ENCODE measurements at places on chromosomes 4 and X. TPM values are rescaled to one million over a fixed set of nuclear protein-coding genes. Genes with fewer than 3 reads are reported as not detected.

DNA sequence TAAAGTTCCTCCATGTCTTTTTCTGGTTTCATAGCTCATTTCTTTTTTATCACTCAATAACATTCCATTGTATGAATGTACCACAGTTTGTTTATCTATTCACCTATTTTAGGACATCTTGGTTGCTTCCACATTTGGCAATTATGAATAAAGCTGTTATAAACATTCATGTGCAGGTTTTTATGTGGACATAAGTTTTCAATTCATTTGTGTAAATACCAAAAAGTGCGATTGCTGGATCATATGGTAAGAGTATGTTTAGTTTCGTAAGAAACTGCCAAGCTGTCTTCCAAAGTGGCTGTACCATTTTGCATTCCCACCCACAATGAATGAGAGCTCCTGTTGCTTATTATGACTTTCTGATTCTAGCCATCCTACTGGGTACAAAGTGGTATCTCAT lies 36.3 kb upstream of the ZFX start:
- H3K27ac ChIP-seq = no peak overlapping the region
- no peaks in the 10 kb centered on the region for H3K27me3 ChIP-seq
- no peaks in the 10 kb centered on the region for H3K4me1 ChIP-seq
- DNase-seq = no peak
- H3K4me3 ChIP-seq = no peak overlapping the region
- no peaks in the 10 kb centered on the region for H3K36me3 ChIP-seq

GRCh38 chr4:56627985-56628384 lies 53.1 kb downstream of the HOPX start:
- H3K4me3 ChIP-seq = no peak overlapping the region
- no peaks in the 10 kb centered on the region for H3K36me3 ChIP-seq
- H3K27ac ChIP-seq = no peak overlapping the region
- H3K4me1 ChIP-seq = no peaks in the 10 kb centered on the region
- no peaks in the 10 kb centered on the region for H3K27me3 ChIP-seq

- H3K4me1 ChIP-seq = no peaks in the 10 kb centered on the region
- H3K4me3 ChIP-seq = no peak overlapping the region
- DNase-seq = no peak
- H3K27ac ChIP-seq = no peak overlapping the region
- H3K36me3 ChIP-seq = no peaks in the 10 kb centered on the region
- no peaks in the 10 kb centered on the region for H3K27me3 ChIP-seq
These were observed 98.6 kb downstream of the LARP7 start for GRCh38 chr4:112735474-112735951.

DNA sequence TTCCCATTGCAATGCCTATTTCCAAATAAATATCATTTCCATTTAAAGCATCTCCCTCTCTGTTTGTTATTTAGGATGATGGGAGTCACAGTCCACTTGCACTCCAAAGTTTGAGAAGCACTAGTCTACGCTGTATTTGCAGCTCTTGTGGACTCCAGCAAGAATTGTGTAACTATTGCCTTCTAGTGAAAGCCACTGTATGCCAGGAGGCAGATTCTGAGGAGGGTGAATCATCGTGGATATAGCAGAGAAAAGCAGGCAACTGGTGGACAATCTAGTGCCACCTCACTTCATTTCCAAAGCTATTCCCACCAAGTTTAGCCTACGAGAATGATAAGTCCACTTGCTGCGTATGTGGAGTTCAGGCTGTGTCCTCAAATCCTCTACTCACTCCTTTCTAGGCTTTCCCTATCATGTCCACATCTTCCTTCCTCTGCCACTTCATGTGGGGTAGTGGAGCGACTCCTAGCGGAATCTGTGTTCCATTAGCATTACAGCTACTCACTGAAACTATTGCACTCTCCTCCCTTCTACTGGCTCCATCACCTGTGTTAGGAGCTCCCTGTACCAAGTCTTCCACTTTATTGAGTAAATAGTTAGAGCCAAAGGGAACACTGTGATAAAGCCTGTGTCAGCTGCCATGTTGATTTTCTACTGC lies 501.8 kb upstream of the GALNT7 start:
- no peak overlapping the region for H3K27ac ChIP-seq
- H3K4me1 ChIP-seq = no peaks in the 10 kb centered on the region
- no peaks in the 10 kb centered on the region for H3K36me3 ChIP-seq
- no peak overlapping the region for H3K4me3 ChIP-seq
- DNase-seq = no peak

- no peak for DNase-seq
- no peaks in the 10 kb centered on the region for H3K27me3 ChIP-seq
- H3K27ac ChIP-seq = no peak overlapping the region
- H3K4me3 ChIP-seq = no peak overlapping the region
- H3K36me3 ChIP-seq = no peaks in the 10 kb centered on the region
- no peaks in the 10 kb centered on the region for H3K4me1 ChIP-seq
These were observed 45.5 kb upstream of the RBM47 start for GRCh38 chr4:40675166-40675565.

Gene NAP1L2
- 0.11 TPM for total RNA-seq

GRCh38 chr4:113996599-113997177 lies 17.2 kb upstream of the ARSJ start:
- H3K36me3 ChIP-seq = no peaks in the 10 kb centered on the region
- H3K27ac ChIP-seq = no peak overlapping the region
- H3K27me3 ChIP-seq = no peaks in the 10 kb centered on the region
- H3K4me1 ChIP-seq = peaks cover 5% of the 10 kb centered on the region
- no peak overlapping the region for H3K4me3 ChIP-seq

DNA sequence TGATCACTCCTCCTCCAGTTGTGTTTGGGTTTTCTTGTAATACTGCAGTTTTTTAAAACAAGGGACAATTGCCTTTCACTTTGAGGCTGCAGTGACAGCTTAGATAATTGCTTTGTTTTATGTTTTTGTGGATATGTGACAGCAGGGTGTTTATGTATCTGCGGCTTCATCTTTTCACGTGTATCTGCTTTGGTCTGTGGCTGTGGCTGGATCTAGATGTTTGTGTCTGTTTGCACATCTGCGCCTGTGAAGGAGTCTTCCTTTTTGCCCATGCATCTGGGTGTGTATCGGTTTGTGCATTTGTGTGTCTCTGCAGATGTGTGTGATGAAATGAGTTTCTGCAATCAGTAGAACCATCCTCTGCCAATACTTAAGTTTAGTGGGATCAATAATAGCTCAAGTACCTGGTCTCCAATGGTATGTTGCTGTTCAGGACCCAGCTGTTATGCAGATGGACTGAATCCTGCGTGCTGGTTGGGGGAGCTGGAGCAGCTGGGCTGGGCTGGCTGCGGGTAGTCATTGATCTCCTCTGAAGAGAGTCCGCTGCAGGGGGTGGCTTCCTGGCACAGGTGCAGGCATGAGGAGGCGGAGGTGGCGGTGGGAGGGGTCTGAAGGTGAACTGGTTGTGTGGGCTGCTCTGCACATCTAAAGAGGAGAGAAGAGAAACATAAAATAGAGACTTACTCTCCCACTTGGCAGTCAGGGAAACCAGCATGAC lies 390.3 kb downstream of the SH2D1A start:
- no peaks in the 10 kb centered on the region for H3K27me3 ChIP-seq
- no peak overlapping the region for H3K4me3 ChIP-seq
- no peak for DNase-seq
- H3K27ac ChIP-seq = no peak overlapping the region
- H3K4me1 ChIP-seq = no peaks in the 10 kb centered on the region

Gene KLHL34
- total RNA-seq = not detected

Gene EXOC1L
- total RNA-seq = not detected

GRCh38 chr4:122224348-122224747 lies 72.2 kb downstream of the BLTP1 start:
- H3K36me3 ChIP-seq = peaks cover 45% of the 10 kb centered on the region
- no peaks in the 10 kb centered on the region for H3K27me3 ChIP-seq
- no peak overlapping the region for H3K27ac ChIP-seq
- no peak for DNase-seq

- no peaks in the 10 kb centered on the region for H3K4me1 ChIP-seq
- no peaks in the 10 kb centered on the region for H3K27me3 ChIP-seq
- no peak overlapping the region for H3K4me3 ChIP-seq
These were observed 175.1 kb upstream of the RADX start for GRCh38 chrX:106436691-106437090.

DNA sequence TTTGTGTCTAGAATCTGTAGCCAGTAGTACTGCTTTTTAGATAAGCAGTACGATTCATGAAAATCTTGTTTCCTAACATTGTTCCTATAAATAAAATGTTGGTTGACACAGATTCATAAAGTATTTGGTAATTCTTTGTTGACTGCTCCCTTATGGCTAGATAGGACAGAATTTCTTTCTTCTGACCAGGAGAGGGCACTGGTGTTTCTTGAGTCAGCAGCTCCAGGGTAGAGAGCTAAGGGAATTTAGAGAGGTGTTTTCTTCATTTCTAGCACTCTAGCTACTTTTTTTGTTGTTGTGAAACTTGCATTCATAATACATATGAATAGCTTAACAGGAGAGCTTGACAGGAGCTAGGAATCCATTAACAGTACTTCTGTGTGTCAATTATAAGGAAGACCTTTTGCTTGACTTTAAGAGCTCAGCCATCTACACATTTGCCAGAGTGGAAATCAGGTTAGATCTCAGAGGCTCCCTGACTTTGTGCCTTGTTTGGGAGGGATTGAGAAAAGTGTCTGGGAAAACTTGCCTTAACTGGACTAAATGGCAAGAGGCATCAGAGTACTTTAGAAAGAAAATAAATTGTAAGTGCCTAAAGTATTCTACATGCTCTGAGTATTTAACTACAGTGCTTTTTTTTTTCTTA lies 756.1 kb downstream of the SH3BGRL start:
- H3K27me3 ChIP-seq = no peaks in the 10 kb centered on the region
- H3K4me1 ChIP-seq = no peaks in the 10 kb centered on the region
- no peak overlapping the region for H3K4me3 ChIP-seq

DNA sequence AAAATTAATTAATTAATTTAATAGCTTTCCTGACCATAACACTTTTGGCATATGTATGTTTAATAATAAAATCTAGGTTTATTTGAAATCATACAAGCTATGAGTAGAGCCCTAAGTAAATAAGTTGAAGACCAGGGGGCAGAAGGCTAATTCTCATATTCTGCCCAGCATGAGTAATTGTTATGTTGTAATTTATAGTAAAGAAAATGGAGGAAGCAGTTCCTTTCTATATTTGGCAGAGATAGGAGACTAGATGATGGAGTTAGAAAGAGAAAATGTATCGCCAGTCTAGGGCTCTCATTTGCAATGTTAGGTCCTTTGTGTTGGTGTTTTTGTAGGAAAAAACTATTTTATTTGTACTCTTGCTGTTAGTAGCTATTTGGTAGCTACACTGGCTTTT lies 89.1 kb downstream of the FNIP2 start:
- no peak overlapping the region for H3K27ac ChIP-seq
- no peak overlapping the region for H3K4me3 ChIP-seq
- no peaks in the 10 kb centered on the region for H3K27me3 ChIP-seq
- no peaks in the 10 kb centered on the region for H3K4me1 ChIP-seq

Gene CXCL10
- not detected for total RNA-seq

DNA sequence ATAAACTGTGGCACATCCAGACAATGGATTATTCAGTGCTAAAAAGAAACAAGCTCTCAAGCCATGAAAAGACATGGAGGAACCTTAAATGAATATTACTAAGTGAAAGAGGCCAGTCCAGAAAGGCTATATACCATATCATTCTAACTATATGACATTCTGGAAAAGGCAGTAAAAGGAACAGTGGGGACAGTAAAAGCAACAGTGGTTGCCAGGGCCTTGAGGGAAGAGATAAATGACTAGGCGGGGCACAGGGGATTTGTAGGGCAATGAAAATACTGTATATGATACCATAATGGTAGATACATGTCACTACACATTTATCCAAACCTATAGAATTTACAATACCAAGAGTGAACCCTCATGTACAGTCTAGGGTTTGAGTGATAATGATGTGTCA lies 115.3 kb downstream of the ATP8A1 start:
- no peaks in the 10 kb centered on the region for H3K4me1 ChIP-seq
- H3K36me3 ChIP-seq = no peaks in the 10 kb centered on the region
- H3K4me3 ChIP-seq = no peak overlapping the region
- H3K27ac ChIP-seq = no peak overlapping the region

GRCh38 chrX:107731831-107732502 lies 43.6 kb downstream of the TSC22D3 start:
- no peaks in the 10 kb centered on the region for H3K27me3 ChIP-seq
- peak overlapping the region; percentile 76 for H3K27ac ChIP-seq
- H3K4me1 ChIP-seq = no peaks in the 10 kb centered on the region

DNA sequence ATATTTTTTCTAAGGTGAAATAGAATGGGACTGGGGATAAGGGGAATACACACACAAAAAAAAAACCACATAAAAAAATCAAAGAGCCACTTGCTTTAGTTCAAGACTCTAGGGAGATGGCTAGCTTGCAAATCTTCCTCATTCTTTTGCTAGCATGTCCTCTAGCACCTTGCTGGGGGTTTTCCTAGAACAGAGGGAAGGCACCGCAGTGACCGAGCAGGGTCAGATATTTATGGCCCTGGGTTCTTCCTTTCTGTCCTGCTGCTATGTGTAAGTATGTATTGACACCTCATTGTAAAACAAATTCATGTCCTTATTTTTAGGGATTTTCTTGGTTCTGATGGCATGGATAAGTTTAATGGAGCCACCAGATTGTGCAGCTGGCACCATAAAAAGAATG lies 81.2 kb downstream of the SHISA3 start:
- H3K4me1 ChIP-seq = no peaks in the 10 kb centered on the region
- H3K27me3 ChIP-seq = no peaks in the 10 kb centered on the region
- no peak for DNase-seq

- H3K36me3 ChIP-seq = no peaks in the 10 kb centered on the region
- no peak overlapping the region for H3K27ac ChIP-seq
- no peak overlapping the region for H3K4me3 ChIP-seq
- no peaks in the 10 kb centered on the region for H3K27me3 ChIP-seq
These were observed 115.5 kb upstream of the TMEM150C start for GRCh38 chr4:82677327-82677726.

GRCh38 chr4:3374667-3375066 lies 67.1 kb upstream of the HGFAC start:
- H3K4me3 ChIP-seq = no peak overlapping the region
- H3K27ac ChIP-seq = no peak overlapping the region
- peaks cover 9% of the 10 kb centered on the region for H3K4me1 ChIP-seq
- no peaks in the 10 kb centered on the region for H3K27me3 ChIP-seq
- no peak for DNase-seq

DNA sequence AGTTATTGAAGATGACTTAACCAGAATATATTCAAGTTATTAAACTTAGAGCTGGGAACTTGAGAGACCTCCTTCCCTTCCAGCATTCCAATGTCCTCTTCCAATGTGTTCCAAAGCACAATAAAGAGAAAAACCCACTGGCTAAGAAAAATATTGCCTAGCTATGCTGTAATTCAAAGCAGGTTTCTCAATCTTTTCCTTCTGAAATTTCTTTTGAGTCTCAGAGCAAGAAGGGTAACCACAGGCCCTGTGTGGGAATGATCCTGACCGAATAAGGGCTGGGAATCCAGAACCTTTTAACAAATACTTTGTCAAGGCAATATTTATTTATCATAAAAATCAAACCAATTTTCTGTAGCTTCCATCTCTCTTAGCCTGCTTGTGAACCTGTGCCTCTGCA lies 150.7 kb upstream of the SFRP2 start:
- no peaks in the 10 kb centered on the region for H3K36me3 ChIP-seq
- H3K4me3 ChIP-seq = no peak overlapping the region
- no peaks in the 10 kb centered on the region for H3K27me3 ChIP-seq
- no peak for DNase-seq
- H3K4me1 ChIP-seq = no peaks in the 10 kb centered on the region
